NCI-H1092 treated with DMSO at 0.1 percent for 48 hours (cell line): ENCODE measurements at places on chromosomes 6 and 20.

- DNase-seq, result no peak
Observed at GRCh38 chr6:167044696-167045095, 45.5 kb downstream of the CEP43 start.

GRCh38 chr6:18343741-18344140, 43.4 kb upstream of the RNF144B start:
- no peak for DNase-seq

DNA sequence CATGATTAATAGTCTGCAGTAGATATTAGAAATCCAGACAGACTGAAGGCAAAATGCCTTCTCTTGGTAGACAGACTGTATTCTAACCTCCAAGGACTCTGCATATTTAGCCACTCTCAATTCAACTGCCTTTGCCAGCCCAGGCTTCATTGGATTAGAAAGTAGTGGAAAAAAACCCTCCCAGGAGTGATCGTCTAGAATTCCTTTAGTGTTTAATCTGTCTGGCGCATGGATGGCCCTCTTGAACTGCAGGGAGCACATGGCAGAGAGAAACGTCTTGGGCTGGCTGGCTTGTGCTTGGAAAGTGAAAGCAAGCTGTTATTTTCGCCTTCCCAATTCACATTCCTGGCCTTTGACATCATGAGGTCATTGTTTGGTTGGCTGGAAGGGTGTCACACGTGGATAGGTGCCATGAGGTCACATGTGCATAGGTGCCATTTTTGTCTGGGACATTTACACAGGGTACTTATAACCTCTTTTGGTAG, 30.9 kb upstream of the NEDD9 start:
- no peak for DNase-seq

- no peak for DNase-seq
Observed at GRCh38 chr6:150150821-150151646, 8.2 kb downstream of the PPP1R14C start.

- DNase-seq, result peak; percentile 45
Observed at GRCh38 chr6:132483779-132484679, 28.9 kb downstream of the STX7 start.

DNA sequence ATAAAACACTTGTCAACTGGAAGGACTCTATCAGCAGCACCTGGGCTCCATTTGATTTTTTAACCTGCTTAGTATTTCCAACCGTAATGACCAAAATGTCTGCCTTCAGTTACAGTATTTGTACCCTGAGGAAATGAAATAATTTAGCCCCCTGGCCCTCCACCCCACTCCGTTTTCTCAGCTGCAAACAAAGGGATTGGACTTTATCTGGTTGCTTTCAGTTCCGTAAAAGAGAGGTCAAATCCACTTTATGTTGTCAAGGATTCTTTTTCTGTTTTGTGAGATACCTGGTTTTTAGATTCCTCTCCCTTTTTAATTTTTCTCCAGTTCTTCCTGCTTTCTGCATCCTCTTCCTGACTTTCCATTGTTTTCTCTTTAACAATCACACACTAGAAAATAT, 64.4 kb upstream of the BMP2 start:
- DNase-seq, result no peak

GRCh38 chr20:7449269-7449668, 491.0 kb downstream of the HAO1 start:
- no peak for DNase-seq

GRCh38 chr6:159762681-159763293, 942 bp downstream of the ACAT2 start:
- no peak for DNase-seq

DNA sequence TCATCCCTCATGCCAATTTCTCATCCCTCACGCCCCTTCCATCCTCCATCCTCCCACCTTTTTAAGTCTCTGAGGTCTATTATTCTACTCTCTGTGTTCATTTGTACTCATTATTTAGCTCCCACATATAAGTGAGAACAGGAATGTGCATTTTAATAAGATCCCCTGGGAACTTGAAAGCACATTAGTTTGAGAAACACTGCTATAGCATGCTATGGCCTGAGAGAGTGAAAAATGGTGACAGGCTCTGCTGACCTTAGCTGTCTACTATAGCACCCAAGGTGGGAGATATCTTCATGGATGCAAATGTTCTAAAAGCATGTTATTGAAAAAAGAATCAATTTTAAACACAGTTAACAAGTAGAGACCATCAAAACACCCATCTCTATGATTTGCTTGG, 712.0 kb downstream of the TFAP2A start:
- DNase-seq, result no peak

- no peak for DNase-seq
Observed at GRCh38 chr20:57691699-57692098, 18.1 kb downstream of the PMEPA1 start.

DNA sequence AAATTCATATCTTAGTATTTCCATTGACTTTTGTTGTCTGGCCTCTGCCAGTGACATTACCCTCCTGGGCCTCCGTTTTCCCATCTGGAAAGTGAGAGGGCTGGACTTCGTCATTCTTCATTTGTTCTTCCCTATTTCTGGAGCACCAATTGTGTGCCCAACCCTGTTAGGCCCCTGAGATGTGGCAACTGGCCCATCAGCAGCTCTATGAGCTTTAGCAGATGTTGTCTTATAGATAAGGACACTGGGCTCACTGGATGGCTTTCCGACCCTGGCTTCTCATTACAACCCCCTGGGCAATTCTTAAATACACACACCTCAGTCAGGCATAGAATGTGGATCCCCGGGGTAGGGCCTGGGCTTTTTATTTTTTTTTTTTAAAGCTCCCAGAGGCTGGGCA, 14.7 kb downstream of the PABPC1L start:
- no peak for DNase-seq

DNA sequence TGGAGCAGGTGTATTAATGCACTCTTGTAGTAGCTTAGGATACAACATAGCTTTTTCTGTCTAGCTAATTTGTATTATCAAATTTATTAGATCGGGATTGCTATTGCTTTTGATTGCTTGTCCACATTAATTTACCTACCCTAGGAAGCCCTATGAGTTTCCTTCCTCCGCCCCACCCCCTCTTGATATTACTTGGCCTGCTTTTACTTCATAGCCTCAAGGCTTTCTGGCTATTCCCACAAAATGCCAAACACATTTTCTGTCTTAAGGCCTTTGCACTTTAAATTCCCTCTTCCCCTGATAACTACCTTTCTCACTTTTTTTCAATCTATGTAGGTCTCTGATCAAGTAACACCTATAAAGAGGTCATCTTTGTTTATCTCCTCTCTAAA, 99.1 kb upstream of the PRSS16 start:
- DNase-seq, result no peak

DNA sequence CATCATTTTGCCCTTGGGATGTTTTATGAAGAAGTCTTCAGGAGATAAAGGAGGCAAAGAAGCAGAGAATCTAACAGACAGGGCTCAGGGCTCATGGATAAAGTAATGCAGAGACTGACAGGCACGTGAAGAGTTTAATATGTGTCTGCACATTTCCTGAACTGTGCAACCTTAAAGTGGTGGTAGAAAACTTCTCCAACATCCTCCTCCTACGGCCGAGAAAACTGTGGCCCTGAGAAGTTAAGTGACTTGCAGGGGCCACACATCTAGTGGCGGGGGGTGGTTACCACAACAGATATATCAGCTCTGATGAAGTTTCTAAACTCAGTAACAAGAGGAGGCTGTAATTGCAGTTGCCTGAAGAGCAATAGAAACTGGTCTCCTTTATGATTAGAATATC, 61.0 kb downstream of the SOBP start:
- DNase-seq, result no peak

DNA sequence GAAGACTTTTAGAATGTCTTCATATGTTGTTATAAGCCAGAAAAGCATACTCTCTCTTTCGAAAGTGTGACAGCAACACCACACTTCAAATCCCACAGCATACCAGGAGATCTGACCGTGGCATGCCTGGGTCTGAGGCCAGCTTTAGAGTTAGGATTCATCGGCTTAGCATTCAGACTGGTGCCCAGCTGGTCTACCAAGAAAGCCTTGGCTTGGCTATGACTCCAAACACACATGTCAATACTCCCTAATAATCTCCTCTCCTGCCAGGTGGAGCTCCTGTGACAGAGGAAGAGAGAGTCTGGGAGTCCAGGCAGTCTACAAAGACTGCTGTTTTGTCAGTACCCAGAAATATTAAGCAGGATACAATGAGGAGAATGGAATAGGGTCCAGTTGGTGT, 77.1 kb upstream of the MAN1A1 start:
- no peak for DNase-seq

DNA sequence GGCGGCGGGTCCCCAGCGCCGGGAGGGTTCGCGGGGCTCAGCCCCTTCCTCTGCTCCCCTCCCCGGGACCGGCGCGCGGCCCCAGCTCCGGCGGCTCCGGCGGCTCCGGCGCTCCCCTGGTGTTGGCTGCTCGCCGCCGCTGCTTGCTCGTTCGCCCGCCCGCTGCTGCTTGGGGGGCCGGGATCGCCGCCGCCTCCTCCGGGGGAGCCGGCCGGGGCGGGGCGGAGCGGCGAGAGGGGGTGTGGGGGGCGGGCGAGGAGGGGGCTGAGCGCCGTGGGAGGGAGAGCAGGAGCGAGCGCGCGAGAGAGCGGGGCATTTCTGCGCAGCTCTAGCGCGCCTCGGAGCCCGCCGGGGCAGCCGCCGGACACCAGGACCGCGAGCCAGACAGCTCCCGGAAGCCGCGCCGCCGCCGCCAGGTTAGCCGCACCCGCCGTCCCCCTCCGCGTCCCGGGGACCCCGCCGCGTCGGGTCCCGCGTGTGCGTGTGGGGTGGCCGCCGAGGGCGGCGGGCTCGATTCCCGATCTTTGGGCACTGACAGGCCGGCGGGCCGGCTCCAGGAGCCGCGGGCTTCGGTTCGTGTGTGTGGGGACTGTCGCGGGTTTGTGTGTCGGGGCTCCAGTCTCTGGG, 62.0 kb upstream of the EPB41L1 start:
- DNase-seq, result peak; percentile 24

DNA sequence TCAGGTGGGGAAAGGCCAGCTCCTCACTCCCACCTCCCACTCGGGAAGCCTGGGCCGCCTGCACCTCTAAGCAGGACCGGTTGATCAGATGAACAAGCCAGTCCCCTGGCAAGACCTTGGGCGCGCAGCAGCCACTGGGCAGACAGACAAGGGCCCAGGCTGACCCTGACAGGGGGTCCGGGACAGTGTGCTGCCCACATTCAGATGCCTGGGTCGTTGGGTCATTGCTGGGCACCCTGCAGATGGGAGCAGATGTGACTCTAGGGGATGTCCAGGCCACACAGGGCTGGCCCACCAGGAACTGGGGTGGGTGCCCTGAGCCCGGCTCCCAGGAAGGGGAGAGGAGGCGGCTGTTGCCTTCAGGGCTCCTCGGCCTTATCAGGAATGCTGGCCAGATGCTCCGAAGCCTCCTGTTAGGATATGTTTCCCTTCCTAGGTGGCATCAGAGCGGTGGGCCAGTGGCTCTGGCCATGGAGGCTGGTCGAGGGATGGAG, 17.3 kb upstream of the FRMD1 start:
- no peak for DNase-seq

- no peak for DNase-seq
Observed at GRCh38 chr6:14883921-14884320, 361.9 kb upstream of the JARID2 start.

GRCh38 chr6:119890470-119890869, 540.9 kb upstream of the MAN1A1 start:
- DNase-seq, result no peak

GRCh38 chr20:48605364-48606171, 222.2 kb downstream of the PREX1 start:
- no peak for DNase-seq

DNA sequence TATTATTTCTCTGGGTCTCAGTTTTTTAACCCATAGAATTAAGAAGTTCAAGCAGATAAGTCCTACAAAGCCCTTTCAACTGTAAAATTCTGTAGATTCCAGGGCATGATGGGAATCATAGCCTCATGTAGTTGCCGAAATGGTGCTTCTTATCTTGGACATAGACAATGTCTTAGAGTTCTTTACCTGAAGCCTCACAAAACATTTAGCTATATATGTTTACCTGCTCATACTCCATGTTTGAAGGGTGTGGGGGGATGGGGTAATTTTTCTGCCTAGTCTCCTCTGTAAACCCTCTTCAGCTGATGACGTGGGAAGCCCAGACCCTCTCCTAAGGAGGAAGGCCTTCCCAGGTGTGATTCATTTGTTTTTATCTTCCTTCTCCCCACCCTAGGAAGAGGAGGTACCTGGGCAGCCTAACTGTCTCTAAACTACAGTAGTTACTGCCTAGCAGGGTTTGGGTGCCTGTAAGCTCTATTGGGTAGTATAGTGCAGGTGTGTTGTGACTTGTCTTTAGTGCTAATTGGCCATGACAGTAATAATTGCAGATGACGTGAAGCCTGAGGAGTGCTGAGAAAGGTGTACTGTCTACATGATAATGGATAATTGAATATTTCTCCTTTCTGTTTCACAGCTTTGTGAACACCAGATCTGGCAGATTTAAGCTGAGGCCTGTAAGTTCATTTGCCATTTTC, 230.8 kb downstream of the TFAP2B start:
- no peak for DNase-seq

DNA sequence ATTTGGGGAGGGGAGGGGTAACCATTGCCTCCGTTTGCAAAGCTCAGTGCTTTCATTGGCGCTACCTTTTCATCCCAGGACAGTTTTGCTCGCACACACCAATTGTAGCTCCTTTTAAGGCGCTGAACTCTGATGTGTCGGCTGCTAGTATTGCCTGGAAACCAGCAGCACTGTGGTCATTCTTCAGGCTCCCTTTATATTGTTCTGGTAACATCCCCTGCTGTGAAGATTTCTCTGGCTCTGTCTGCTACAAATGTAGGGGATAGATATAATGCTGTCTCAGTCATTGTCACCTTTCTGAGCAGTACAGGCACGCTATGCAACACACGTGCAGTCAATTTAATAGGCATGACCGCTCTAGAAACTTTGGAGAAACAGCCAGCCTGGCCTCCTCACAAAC, 172.9 kb upstream of the SASH1 start:
- no peak for DNase-seq

DNA sequence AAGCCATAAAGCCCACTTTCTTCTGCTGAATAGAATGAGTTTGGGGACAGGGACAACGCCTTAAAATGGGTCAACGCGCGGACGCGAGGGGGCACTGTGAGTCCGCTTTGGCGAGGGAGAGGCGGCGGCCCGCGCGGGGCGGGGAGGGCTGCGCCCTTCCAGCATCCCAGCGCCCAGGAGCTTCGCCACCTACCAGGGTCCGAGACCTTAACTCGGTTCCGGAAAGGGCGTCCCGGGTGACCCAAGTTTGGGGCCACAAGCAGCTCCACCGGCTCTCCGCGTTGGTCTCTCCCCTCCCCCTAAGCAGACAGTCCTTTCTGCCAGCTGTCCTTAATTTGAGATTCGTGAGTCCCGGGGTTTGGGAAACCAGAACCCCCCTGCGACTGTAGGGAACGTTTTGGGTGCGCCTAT, 1.8 kb upstream of the SAMD5 start:
- DNase-seq, result no peak

- no peak for DNase-seq
Observed at GRCh38 chr6:148892247-148892646, 145.4 kb downstream of the UST start.
